ENCODE measurements at places on chromosomes 1 and 21.

DNA sequence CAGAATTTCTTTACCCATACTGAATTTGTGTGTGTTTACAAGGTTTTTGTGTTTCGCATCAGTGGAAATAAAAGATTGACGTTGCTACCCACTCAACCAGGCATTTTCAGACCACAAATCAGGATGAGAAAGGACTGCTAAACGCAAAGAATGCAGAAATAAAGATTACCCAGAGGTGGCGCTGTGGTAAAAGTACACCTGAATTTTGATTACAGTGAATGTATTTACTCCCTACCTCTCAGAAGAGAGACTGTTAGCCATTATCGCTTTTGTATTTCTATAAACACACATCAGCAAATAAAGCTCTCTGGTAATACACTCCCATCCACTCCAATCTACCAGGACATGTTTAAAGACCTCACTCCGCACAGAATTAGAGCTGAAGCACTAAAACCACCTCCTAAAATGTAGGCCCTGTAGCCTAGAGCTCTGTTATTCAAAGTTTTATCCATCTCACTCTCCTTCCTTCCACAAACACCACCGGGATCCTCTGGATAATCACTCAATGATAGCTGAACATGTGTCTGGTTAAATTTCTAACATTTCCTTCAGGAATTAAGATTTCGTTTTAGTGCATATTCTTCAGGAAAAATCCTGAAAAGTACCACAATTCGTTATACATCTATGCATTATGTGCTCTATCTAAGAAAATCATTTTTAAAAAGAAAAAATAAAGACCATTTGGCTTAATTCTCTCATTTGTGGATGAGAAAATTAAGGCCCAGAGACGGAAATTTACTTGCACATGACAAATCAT is 2.5 kb upstream of the LMO4 start:
- peak; percentile 16 for DNase-seq

DNA sequence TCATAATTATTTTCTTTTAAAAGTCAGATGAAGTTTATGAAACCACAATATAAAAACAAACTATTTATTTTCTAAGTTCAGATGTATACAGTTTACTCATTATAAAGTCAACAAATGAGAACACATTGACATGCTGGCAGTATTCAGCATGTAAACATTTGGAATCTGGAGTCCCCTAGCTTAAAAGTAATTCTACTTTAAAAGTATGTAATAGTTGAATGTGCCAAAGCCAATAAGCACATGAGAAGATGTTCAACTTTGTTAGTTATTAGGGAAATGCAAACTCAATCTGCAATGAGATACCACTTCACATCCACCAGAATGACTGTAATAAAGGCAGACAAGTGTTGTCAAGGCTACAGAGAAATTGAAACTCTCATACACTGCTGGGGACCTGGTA is 96.6 kb downstream of the RYR2 start:
- no peak for DNase-seq

GRCh38 chr21:15749082-15749860 is 19.5 kb downstream of the USP25 start:
- no peak for DNase-seq

DNA sequence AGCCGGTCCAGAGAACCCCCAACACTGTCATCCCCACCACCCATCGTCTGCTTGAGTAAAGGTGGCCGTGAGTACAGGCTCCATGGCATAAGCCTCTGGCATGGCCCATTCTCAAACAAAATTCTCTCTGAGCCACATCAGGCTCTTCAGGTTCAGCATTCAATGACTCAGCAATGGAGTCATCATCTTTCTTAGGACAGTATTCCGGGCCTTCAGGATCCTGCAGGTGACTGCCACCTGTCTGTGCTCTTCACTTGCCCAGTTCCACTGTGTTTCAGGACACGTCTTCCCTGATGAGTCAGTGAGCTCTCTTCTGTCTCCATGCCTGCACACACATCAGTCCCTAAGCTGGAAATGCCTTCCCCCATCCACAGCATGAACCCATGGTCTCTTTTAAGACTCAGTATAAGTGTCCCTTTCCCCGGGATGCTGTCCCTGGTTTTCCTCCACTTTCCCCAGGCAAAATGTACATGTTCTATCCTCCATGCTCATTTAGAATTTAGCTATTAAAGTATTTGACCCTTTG is 81.1 kb upstream of the FGGY start:
- no peak for DNase-seq

DNA sequence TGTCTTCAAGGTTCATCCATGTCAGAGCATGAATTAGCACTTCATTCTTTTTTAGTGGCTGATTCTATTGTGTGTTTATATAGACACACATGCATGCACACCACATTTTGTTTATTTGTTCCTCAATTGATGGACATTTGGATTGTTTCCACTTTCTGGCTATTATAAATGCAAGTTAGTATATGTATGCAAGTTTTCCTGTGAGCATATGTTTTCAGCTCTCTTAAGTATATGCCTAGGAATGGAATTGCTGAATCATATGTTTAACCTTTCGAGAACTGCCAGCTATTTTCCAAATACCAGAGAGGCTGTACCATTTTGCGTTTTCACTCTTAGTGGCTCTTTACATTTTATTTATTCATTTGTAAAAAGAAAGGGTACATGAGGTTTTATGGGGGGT is 109.9 kb upstream of the KIAA1614 start:
- DNase-seq, result no peak

DNA sequence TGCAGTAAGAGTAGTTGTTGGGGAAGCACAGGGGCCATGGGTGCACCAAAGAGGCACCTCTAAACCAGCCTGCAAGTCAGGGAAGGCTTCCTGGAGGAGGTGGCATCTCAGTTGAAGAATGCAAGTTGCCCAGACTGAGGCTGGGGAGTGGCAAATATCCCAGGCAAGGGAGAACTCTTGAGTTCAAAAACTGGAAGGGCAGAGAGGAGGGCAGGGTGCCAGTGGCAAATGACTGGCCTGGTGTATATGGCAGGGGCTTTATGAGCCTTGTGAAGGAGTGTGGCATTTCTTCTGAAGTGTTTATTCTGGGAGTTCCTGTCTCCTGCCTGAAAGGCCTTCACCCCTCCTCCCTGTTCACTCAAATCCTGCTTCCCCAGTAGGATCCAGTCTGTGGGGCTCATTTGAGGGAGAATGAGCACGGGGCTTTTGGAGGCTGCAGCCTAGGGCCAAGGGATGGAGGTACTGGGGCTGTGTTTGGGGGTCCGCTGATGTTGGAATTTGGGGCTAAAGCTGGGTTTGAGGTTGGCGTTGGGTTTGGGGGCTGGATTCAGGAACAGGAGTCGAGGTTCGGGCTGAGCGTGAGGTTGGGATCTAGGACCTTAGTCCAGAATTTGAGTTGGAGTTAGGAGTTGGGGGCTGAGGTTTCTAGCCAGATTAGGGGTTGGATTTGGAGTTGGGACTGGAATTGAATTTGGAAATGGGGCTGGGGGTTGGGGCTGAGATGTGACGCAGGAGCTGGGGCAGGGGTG is at the start of gene TMEM125:
Gene TMEM125 (plus strand): TSS at position 357 of the 749 bp plus-strand sequence. CDS start 2,740 bp downstream, outside the sequence.
- no peak for DNase-seq

- no peak for DNase-seq
Measured at GRCh38 chr1:53094533-53094919, 32.5 kb downstream of the PODN start.

DNA sequence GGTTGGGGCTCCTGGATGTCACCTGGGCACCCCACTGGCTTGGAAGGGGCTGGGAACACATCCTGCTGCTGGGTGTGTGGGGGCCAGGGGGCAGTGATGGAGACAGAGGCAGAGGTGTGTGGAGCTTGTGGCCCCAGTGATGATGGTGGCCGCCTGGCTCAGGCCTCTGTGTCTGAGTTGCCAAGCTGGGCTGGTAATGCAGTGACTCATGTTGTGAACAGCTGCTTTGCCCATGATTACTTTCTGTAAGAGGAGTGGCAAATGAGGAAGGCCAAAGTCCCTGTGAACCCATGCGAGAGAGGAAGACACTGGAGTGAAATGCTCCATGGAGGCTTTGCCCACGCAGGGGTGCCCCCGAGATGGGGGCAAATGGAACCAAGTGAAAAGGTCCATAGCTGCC is 86.8 kb downstream of the KCNJ6 start:
- no peak for DNase-seq

DNA sequence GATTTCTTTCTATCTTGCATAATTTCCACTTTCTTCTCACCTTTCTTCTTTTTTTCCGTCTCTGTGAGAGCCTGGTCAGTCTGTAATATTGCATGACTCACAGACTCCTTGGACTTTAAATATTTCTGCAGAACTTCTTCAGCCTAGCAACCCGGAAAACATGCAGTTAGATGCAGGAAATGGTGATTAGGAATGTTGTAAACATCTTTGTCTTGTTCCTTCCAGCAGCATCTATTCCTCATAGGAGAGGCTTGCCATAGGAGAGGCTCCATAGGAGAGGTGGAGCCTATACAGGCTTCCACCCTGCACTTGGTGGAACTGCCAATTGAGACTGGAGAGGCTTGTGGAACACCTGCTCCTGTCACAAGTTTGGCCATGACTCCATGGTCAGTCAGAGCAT is 10.0 kb downstream of the GBP5 start:
- no peak for DNase-seq

DNA sequence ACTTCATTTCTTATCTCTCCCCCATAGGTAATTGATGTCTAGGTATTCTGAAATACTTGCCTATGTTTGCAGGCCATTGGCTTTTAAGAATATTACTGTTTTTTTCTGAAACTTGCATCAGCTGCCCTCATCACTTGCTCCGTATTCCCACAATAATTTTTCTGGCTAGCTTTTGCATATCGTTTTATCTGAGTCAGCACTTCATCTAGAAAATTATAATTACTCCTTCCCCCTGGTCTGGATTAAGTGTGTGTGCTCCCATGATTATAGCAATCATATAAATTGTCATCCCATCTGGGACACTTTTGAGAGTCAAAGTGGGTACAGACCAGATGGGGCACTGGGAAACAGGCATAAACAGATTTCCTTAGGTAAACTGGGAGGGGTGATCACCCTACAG is 583.2 kb upstream of the B3GALT2 start:
- no peak for DNase-seq

GRCh38 chr1:229135773-229136172 is 135.1 kb upstream of the RAB4A start:
- no peak for DNase-seq

DNA sequence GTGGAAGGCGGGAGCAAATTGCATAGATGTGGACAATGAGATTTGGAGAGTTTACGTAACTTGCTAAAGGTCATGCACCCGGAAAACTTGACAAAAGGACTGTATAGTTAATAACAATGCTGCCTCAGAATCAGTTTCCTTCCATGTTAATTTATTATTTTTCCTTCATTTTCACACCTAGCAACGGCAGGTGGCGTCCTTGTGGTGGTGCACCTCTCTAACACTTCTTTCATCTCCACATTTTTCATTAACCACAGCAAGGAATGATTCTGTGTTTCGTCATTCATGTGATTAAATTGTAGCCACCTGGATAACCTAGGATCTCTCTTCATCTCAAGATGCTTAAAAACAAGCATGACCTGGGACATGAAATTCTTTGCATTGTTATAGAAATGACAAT is 2133.0 kb downstream of the NCAM2 start:
- DNase-seq, result no peak

DNA sequence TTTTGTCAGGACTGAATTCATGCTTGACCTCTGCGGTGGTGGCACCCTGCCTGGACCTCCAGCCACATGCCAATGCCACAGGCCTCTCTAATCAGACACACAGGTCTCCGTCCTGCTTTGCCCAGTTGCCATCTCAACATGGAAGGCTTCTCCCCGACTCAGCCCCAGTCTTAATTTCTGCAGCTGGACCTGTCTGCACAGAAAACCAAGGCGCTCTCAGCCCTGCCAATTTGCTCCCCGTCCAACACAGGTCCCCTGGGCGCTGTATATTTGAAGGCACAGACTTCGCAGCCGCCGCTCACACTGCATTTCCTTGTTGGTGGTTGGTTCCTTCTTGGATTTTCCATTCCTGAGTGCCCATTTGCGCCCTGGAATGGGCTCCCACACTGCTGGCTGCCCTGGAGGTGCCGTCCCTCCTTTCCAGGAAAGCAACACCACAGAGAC is 28.0 kb upstream of the PLEKHG5 start:
- no peak for DNase-seq

DNA sequence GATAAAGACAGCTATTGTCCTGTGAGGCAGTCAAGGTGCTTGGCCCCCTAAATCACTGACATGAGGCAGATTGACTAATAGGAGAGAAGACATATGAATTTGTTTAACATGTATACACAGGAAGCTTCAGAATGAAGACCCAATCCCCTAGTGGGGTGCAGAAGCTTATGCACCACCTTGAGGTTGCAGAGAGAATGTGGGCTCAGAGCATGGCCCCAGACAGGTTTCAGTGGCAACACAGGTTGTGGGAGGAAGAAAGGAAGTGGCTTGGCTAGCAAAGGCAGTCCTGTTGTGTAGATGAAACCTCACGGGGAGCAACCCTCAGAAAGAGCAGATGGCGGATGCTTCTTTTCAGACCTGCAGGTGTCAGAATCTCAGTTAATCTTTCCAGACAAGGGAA is 37.0 kb upstream of the PARP1 start:
- peak; percentile 30 for DNase-seq

DNA sequence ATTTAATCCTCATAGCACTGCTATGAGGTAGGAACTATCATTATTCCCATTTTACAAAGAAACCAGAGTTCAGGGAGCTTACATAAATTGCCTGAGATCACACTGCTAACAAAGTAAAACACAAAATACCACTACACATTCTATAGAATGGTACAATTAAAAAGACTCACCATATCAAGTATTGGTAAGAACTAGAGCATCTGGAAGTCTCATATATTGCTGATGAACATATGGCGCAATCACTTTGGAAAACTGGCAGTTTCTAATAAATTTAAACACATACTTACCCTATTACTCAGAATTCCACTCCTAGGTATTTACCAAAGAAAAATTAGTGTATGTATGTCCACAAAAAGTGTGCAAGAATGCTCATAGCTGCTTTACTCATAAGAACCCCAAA is 261.5 kb downstream of the RRAGC start:
- no peak for DNase-seq

Data from T-helper 9 cell (primary cell).